ENCODE measurements at places on chromosomes 2 and 18.

- no peak for DNase-seq
Observed at GRCh38 chr2:2492800-2493199, 161.7 kb upstream of the MYT1L start.

DNA sequence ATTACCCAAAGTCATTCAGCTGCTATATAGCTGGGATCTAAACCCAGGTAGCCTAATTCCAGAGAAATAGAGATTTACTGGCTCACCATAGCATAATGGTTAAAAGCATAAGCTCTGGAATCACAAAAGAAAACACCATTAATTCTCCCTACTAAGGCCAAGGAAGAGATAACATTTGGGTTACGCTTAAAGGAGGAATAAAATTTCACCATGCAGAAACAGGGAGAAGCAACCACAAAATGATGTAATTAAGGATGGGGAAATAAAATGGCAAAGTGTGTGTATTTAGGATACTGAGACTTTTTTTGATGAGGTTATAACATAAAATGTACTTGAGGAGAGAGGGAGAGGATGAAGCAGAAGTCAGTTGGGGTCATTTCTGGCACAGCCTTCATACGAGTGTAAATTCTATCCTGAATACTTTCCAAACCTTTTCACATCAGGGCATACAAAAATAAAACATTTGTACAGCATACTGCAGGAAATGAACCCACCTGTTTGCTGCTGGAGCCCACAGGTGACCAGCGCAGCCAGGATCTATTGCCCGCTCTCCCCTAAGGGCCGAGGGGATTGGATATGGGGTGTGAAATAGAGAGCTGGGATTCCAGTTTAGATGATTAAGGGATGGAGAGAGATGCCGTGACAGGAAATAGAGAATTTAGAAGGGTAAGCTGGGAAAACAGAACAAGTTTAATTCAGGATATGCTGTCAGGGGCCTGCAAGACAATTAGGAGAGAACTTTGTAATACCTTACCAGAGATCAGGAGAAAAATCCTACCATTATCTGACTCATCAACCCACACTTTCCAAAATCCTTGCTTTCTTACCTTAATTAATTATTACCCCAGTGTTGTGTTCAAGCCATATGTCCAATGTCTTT, 43.8 kb upstream of the SERTAD2 start:
- no peak for DNase-seq

DNA sequence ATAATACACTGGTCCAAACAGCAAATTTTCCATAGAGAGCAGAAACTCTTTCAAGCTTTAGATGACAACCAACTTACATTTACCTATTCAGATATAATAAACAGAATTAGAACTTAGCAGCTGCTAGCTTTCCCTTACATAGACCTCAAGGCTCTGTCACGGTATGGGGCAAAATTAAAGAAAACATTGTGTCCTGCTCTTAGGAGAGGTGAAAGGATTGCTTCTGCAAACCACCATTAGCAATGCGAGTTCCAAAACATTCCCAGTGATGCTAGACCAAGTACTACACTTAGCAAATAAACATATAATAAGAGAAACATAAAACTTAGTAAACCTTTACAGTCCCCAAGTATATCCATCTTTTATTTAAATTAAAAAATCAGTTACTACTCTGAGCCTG, 183.3 kb downstream of the CAMKMT start:
- no peak for DNase-seq

- no peak for DNase-seq
Observed at GRCh38 chr18:34281722-34282121, 57.0 kb upstream of the NOL4 start.

GRCh38 chr18:8799001-8799400, 93.6 kb downstream of the MTCL1 start:
- DNase-seq = no peak

DNA sequence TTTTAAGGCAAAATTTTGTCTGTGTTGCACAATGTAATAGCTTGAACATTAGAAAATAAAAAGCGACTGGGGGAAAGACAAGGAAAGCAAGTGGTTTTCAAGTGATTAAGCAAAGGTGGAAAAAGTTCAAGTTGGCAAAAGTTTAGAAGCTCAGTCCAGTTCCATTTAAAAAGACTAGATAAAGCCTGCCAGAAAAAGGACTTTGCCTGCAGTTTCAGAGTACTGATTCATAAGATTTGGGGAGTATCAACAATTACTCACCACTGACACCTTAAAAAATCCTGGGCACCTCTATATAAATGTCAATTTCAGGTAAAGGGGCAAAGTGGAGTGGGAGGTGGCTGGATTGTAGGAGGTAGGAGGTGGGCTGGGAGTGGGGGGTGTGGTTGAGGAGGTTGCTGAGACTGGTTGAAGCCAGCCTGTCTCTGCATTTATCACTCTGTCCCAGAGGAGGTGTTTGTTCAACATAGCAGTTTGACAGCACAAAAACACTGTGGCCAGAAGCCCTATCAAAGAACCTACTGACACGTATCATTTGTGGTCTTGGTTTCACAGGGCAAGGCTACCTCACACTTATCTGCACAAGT, 14.6 kb downstream of the ZEB2 start:
- DNase-seq = peak; percentile 51

- DNase-seq = peak; percentile 57
Observed at GRCh38 chr2:224847961-224848850, 132.0 kb upstream of the CCDC195 start.

DNA sequence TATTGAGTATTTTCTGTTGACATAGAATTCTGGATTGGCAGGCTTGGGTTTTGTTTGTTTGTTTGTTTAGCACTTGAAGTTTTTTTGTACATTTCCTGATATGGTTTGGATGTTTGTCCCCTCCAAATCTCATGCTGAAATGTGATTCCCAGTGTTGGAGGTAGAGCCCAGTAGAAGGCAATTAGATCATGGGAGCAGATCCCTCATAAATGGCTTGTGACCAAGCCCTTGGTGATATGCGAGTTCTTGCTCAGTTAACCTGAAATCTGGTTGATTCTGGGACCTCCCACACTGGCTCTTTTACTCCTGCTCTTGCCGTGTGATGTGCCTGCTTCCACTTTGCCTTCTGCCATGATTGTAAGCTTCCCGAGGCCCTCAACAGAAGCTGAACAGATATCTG, 98.0 kb downstream of the PTPN4 start:
- DNase-seq = no peak

- DNase-seq = no peak
Observed at GRCh38 chr2:238763471-238763995, 84.4 kb upstream of the TWIST2 start.

DNA sequence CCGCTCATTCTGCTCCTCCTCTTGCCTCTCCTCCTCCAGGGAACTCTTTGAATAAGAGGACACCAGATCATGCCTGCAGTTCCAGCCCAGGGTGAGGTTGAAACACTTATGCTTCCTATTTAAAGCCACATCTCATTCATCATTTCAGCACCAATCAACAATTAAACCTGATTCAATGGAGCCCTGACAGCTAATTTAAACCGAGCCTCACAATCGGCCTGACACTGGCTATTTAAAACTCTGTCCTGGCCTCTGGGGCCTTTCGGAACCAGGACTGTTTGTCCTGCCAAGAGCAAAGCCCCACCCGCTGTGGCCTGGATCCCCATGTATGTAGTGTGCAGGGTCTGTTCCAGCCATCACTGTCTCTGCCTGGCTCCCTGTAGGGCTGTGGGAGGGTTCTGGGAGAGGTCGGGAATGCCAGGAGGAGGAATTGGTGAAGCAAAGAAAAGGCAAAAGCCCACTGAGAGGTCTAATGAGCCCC, 97.4 kb downstream of the MCFD2 start:
- DNase-seq = no peak

DNA sequence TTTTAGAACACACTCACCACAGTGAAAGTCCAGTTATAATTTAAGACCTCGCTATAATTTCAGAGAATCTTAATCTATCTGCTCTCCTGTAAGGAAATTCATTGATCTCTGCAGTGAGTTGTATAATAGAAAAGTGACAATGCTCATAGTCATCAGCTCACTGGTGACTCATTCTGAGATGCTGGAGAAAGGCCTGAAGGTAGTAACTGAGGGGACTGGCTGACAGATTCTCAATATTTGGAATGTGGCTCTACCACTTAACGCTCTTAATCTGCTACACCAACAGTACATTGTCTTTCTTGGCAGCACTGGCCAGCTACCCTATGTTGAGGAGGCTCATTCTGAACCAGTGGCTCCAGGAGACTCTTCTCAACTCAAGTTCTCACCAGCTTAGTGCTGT, 246.1 kb downstream of the RPRM start:
- DNase-seq = no peak

GRCh38 chr2:14316594-14316993, 315.9 kb upstream of the LRATD1 start:
- no peak for DNase-seq

DNA sequence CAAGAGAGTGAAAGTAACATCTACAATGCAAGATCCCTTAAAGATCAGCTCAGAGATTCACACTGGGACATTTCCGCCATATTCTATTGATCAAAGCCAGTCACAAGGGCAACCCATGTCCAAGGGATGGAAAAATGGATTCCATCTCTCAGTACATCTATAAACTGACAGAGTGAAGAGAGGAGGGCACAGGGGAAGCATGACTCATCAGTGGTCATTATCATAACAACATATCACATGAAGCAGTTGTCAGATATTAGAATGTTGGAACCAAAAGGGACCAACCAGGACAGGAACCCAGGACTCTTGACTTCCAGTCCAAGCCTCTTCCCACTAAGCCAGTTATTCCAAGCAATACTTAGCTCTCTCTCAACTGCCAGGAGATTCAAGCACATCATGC, 54.9 kb upstream of the IGFBP2 start:
- DNase-seq = peak; percentile 25

DNA sequence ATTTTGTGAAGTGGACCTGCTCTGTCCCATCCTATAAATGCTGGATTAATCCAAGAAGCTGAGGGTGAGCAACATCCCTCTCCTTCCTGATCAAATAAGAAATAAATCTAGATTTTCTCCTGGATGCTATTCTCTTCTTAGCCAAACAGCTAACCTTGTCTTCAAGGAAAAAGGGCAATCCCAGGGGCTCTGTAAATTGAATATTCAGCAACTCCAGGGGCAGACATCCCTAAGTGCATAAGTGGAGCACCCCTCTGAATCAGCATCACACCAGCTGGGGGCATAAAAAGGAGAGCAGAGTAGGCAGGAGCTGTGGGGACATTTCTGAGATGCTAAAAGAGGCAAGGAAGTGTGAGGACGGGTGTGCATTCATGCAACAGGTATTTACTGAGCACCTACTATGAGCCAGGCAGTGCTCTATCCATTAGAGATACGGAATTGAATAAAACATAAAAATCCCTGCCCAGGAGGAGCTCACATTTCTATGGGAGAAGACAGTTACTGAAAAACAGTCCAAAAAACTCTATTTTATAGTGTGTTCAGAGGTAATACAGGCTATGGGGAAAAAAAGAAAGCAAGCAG, 2.8 kb upstream of the STEAP3 start:
- no peak for DNase-seq

GRCh38 chr2:215370112-215370965, 58.5 kb downstream of the ATIC start:
- DNase-seq = no peak

DNA sequence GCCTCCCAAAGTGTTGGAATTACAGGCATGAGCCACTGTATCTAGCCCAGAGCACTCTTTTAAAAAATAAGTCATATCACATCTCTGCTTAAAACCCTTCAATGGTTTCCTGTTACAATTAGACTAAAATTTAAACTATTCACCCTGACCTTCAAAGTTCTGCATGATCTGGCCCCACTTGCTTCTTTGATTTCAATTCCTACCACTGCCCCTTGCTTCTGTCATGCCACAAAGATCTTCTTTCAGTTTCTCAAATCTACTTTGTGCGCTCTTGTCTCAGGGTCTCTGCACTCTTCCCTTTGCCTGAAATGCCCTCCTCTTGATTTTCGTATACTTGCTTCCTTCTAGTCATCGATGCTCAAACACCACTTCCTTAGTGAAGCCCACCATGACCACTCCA, 213.0 kb downstream of the TMEM247 start:
- DNase-seq = no peak

DNA sequence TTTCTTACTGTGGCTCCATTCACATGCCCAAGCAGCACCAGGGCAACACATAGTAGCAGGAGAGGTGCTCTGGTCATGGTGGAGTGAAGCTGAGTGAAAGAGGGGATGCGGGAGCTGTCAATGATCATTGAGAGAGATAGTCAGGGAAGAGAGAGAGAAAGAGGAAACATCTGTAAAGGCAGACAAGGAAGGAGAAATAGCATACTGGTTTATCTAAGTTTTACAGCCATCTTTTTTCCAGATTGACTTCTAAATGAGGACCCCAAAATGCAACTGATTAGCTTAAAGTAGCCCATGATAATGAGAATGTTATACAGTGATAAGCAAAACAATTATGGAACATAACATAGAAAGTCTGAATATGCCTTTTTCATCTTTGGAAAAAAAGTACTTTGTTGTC, at the start of gene C2orf66:
Gene C2orf66, minus strand, starts transcription at position 96 of the 400 bp plus-strand sequence. Its CDS starts 19 bp downstream, at position 77.
- no peak for DNase-seq

DNA sequence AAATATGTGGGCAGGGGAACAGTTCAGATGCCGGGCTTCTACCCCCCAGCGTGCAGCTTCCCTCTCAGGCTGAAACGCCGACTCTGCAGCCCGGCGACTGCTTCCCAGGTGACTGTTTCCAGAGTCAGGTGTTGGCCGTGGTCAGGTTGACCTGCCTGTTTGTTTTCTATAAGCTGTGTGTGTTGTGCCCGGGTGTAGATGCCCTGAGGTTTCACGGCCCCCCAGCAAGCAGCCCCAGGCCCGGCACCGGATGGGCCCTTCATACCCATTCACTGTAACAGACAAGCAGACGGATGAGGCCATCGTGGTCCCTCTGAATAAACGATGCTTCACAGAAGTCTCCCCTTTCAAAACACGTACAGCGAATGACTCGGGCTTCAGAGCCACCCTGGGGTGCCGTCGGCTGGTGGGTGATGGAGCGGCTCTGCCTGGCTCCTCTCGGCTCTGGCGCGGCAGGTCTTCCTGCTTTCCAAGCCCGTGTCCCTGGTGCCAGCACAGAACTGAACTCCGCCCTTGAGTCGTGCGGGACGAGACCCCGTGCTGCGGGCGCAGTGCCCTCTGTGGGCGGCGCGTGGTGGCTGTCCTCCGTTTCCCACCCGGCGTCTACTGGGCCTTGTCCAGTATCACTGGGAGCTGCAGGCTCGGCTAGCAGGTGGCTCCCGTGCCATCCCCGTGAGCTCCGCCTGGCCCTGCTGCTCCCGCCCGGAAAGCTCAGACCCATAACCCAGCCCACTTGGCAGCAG, 15.0 kb upstream of the KCNG2 start:
- DNase-seq = no peak

DNA sequence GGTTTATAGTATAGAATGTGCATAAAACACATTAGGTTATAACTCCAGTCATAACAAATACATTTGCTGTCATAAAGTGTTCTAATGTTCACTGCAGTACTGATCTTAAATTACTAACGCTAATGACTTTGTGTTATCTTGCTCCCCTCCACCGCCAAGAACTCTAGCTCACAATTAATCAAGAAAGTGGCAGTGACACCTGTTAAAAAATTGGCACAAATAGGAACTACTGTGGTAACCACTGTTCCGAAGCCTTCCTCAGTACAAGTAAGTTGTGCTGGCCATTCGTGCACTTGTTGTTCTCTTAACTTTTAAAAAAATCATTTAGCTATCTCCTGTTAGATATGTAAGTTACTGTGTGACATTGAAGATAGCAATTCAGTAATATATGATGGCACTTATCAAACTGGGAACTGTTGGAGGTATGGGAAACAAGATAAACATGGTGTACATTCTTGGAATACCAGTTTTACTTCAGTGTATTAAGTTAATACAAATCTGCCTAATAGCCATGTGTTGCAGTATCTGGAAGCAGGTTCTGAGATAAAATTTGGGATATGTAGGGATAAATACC, 41.2 kb downstream of the TAF4B start:
- DNase-seq = no peak

- no peak for DNase-seq
Observed at GRCh38 chr18:63992751-63993150, 22.9 kb downstream of the SERPINB8 start.

All from HCEC 1CT (cell line).